NCI-H526 (cell line): ENCODE measurements at places on chromosomes 3 and 15.
A peak's percentile ranks its signal among the peaks of the same experiment; 100 is the strongest.

- no peak for DNase-seq
Measured at GRCh38 chr3:81741216-81741615, 20.2 kb downstream of the GBE1 start.

DNA sequence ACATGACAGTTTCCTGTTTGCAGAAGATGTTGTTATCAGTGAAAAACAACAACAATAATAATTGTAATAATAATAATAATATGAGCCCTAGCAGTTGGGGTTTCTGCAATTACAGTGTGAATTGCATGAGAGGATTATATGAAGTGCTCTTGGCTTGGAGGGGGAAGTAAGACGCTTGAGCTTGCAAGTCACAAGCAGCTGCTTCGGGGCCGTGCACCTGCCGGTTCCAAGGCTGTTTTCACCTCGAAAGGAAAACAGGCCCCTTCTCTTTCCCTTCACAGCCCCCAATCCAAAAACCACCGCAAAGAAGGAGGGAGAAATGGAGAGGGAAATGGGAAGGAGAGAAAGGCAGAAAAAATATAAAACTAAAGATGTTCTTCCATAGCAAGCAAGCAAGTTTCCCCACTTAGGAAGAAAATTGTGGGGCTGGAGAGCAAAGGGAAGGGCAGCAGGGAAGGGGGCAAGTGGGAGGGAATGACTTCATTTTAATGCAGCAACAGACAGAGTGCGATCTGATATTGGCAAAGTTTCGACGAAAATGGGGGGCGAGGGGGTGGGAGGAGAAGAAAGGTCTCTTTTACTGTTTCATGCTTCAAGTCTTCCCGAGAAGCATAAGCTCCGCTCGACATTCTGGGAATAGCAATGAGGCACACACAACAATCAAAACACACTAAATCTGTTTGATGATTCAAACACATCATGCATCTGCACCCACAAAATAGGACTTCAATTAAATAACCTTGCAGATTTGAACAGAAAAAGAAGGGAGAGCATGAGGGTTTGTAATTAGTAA is 284.2 kb upstream of the ATP11B start:
- no peak for DNase-seq

GRCh38 chr3:39136533-39137434 is 16.6 kb downstream of the CSRNP1 start:
- no peak for DNase-seq

GRCh38 chr15:63402498-63403253 is 21.0 kb upstream of the CA12 start:
- DNase-seq: peak; percentile 65

GRCh38 chr3:39327053-39327745 is 2.3 kb upstream of the CCR8 start:
- no peak for DNase-seq

- no peak for DNase-seq
Measured at GRCh38 chr3:61637088-61638051, 76.0 kb downstream of the PTPRG start.

- DNase-seq: no peak
Measured at GRCh38 chr15:58352026-58352929, 79.5 kb upstream of the LIPC start.

- no peak for DNase-seq
Measured at GRCh38 chr3:58804914-58805313, 138.3 kb upstream of the FAM3D start.

GRCh38 chr15:85024509-85025336 is 43.1 kb downstream of the PDE8A start:
- no peak for DNase-seq

DNA sequence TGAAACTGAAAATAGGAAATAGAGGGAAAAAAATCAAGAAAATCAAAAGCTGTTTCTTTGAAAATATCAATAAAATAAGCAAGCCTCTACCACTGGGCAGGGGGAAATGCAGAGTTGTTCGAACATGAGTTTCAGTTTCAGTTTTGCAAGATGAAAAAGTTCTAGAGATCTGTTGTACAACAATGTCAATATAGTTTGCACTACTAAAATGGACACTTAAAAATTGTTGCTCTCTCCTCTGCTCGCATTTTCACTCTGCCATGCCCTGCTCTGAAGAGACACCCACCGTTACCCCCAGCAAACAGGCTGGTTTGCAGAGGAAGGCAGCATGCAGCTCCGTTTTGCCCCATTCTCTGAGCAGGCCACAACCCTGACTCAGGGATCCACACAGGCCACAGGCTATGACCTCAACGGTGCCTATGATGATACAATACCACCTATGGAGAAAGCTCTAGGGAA is 64.5 kb downstream of the ZNF148 start:
- DNase-seq: no peak

- DNase-seq: no peak
Measured at GRCh38 chr3:161323926-161324621, 47.2 kb downstream of the SPTSSB start.

DNA sequence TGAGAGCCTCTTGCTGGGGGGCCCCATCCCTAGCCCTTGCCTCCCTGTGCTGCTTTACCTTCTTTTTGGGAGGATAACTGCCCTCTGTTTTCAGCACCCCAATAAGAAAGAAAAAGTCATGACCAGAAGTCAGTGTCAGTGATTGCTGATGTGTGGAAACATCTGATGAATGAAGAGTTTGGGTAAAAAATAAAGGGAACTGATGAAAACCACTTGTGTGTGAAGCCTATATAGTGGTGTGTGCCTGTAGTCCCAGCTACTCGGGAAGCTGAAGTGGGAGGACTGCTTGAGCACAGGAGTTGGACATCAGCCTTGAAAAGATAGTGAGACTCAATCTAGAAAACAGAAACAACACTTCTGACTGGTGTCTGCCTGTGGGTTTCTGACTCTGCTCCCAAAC is 9.8 kb upstream of the CELSR3 start:
- no peak for DNase-seq

DNA sequence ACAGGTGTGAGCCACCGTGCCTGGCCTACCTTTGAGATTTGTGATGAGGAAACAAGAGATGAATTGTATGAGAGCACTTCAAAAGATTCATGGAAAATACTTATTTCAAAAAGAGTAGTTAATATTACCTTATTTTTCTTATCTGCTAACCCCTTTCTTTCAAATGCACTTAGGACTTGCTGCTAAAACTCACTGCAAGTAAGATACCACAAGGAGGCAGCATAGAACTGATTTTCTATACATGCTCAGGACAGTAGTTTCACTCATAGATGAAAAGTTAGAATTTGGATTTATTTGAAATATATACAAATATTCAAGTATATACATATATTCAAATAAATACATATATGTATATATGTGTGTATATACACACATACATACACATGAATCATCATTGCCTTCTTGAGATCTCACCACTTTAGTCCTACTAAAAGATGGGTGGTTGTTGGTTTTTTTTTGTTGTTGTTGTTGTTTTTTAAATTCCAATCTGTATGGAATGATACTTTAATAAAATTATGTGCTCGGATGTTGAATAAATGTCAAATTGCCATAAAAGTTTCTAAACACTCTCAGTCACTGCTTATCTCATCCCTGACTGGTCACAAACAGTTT is 2.4 kb downstream of the CCNDBP1 start:
- peak; percentile 53 for DNase-seq

DNA sequence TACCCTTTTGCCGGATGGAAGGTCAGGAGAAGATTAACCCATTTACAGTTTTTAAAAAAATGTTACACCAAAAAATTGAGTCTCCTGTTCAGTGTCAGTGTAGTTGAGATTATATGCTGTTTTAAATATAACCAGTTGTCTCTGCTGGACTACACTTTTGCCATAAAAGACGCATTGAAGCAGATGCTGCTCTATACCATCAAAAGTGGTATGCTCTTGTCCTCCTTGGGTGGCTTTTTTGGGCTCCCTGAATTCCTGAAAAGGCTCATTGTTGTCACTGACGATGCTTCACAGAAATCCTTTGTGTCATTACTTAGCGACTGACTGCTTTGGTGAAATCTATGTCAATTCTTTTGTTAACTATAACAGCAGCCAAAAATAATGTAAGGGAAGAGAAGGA is 133.9 kb upstream of the SKOR1 start:
- peak; percentile 27 for DNase-seq

DNA sequence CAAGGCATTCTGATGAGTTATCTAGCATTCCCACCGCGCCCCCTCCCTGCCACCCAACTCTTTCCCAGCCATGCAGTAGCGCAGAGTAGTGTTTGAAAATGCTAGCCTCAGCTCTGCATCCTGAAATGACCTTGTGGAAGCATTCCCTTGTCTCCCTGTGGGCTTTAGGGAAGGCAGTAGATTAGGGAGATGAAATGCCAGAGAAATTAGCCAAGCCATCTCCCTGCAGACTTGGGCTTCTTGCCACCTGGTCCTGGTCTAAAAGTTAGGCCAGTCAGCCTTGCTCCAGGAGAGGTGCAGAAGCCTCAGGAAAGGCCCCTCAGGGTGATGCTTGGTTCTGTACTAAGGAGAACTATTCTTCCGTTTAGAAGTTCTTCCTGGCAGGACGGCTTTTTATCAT is 231.2 kb downstream of the CACNA2D3 start:
- no peak for DNase-seq

DNA sequence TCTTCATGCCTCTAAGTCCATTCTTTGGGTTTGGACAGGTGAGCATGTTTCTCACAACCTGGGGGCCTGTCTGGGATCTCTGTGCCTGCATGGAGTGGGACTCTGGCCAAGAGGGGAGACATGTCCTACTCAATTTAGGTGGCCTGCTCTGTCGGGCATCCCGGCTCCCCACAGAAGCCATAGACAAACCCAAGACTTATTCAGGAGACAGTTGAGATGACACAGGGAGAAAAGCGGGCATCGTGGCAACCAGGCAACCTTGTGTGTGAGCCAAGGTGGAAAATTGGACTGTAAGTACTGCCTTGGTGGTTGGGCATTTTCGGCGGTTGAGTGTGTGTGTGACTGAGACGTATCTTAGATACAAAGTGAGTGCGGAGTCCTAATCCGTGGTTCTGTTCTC is 40.5 kb downstream of the PPCDC start:
- DNase-seq: no peak

- DNase-seq: no peak
Measured at GRCh38 chr3:132203889-132204596, 113.2 kb upstream of the ACP3 start.
